ENCODE measurements at places on chromosomes 7 and 10. TPM values are rescaled to one million over a fixed set of nuclear protein-coding genes. Genes with fewer than 3 reads are reported as not detected.
A peak's percentile ranks its signal among the peaks of the same experiment; 100 is the strongest.

The OPALIN gene
- total RNA-seq: not detected

The DENND2A gene
- 14.9 TPM for total RNA-seq

The CALHM2 gene
- total RNA-seq: 25.1 TPM

The IGF2BP3 gene
- 0.78 TPM for total RNA-seq

The CEP41 gene
- 16.4 TPM for total RNA-seq

The SPDYE2 gene
- 0.52 TPM for total RNA-seq

The DRGX gene
- not detected for total RNA-seq

The ACTL6B gene
- not detected for total RNA-seq

The FBXL13 gene
- 4.0 TPM for total RNA-seq

- no peak for DNase-seq
Observed at GRCh38 chr7:113197274-113197673, 78.9 kb upstream of the SMIM30 start.

DNA sequence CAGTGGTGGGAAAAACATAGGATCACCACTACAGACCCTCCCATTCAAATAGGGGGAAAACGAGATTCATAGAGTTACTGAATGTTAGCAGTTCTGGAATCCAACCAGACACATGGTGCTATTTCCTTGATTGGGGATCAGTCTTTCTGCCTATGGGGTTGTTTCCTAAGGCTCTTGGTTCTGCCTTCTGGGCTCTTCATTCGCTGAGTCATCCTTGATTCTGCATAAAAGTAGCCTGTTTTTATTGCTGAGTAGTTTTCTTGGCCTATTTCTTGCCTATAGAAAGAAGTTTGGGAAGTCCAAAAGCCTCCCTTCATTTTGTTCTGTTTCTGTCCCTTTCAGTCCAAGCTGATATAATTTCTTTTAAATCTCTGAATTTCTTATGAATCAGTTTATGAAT lies 99.3 kb upstream of the OIT3 start:
- no peak for DNase-seq

DNA sequence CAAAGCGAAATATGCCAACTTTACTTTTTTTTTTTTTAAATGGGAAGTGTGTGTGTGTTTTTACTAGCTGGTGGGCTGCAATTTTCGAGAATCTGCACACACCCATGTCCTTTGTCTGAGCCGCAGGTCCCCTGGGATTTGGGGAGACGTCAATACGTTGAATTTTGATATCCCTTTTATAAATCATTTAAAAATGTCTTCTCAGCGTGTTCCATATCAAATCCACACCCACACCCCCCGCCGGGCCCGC lies 404 bp upstream of the FMC1 start:
- DNase-seq: no peak

DNA sequence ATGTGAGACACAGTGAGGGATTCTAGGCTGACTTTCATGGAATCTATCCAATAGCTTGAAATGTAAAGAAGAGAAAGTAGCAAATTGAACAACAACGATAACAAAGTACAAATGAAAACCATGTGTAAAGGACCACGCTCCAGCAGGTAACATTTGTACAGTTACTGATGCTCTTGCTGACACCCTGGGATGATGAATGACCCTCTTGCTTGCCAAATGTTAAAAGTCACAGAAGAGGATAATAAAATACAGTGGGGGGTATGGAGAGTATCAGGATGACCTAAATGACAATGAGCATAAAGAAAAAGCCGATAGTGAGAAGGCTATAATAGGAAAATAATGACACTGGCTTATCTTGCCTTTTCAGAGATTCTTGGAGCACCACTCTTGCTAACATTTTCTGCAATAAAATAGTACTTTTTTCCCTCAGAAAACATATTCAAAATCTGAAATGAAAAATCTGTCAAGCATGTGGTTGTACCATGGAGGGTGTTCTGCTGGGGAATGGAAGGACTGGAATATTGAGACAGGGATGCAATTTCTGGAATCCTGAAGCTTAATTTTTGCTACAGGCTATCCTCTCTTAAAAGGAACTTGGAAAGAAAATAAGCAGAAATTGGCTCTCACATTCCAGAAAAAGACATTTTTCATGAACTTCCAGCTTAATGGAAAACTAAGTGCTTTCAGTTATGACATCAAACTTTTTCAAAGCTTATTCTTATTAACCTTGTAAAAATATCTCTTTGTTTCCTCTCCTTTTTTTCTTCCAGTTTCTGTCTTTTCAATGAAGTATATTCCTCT lies 303.2 kb upstream of the GHITM start:
- no peak for DNase-seq

DNA sequence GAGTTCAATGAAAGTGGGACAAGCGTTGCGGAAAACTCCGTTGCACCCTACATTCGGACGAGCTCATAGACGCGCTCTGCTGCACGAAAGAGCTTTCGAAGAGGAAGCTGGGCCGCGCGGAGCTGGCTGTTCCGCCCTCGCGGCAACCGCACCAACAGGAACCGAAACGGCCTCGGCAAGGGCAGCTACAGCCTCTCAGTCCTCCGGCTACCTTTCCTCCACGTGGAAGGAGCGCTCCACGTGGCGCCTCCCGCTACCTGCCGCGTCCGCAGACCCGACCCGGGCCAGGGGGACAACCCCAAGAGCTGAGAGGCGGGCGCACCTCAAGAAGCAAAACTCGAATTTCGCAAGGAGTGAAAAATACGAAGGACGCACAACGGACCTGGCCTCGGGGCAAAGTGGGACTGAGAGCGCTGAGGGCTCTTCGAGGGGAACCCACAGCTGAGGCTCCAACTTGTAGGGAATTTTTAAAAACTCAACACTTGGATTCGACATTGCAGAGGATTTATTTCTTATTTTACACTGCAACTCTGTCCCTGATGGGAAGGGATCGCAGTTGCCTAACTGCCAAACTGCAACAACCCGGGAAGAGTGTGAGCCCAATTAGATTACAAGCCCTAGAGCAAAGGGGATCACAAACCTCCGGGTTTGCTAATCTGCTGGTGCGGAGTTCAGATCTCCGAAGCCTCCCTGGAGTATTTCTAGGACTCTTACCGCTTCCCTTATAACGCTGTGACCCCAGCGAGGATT lies 1.4 kb downstream of the HPSE2 start:
- peak; percentile 65 for DNase-seq

DNA sequence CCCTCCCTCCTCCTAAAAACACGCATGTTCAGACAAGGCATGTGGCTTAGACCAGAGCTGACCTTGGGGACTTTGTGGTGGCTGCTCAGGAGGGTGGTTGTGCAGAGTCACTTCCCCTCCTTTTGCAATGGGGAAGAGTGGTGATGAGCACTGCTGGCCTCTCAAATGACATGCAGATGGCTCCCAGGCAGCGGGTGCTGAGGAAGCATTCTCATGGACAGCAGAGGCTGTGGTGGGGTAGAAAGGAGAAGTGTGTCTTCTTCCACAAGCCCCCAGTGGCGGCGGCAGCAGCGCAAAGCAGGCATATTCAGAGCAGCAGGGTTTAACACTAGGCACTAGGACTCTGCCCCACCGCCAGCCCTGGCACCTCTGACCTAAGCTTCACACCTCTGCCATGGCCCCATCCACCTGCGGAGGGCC lies 105.9 kb upstream of the ANLN start:
- no peak for DNase-seq

GRCh38 chr7:80133361-80134114 lies 1.1 kb upstream of the GNAI1 start:
- DNase-seq: no peak

DNA sequence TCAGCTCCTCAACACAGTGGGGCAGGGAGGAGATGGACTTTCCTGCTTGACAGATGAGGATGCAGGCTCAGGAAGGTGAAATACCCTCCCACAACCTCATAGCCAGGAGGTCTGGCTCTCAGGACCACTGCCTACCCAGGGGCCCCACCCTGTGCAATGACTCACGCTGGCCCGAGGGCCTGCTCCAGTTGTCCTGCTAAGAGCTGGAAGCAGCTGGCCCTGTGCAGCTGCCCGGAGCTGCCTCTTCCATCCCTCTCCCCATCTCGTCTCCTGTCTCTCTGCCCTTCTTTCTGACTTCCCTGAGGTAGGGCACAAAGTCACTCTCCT lies 123.9 kb downstream of the ZMIZ1 start:
- DNase-seq: no peak

GRCh38 chr7:127910670-127911069 lies 120.6 kb downstream of the LRRC4 start:
- DNase-seq: no peak

GRCh38 chr10:122126763-122127659 lies 138.0 kb downstream of the TACC2 start:
- DNase-seq: no peak

DNA sequence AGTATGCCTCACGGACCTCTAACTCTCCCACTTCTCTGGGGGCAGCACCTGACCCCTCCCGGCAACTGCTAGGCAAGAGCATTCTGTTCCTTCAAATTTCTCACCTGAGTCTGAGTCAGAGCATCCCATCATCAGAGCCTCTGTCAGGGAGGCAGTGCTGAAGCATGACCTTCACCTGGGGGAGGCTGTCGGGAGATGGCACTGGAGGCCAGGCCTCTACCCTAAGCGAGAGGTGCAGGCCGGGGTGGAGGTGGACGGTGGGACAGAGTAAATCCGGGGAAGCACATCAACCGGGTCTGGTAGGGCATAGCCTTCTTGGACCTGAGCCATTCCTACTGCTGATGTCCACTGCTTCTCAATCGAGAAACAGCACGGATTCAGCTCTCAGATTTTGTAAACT lies 90.4 kb downstream of the SPAG6 start:
- DNase-seq: no peak

- no peak for DNase-seq
Observed at GRCh38 chr10:118547282-118547681, 48.2 kb downstream of the PRLHR start.

- DNase-seq: no peak
Observed at GRCh38 chr10:27345455-27345920, 104.9 kb upstream of the ACBD5 start.

- DNase-seq: no peak
Observed at GRCh38 chr7:18689551-18689950, 194.0 kb downstream of the HDAC9 start.

All from ureter (tissue), 1 donor.